ENCODE measurements at places on chromosomes 7 and 10.

DNA sequence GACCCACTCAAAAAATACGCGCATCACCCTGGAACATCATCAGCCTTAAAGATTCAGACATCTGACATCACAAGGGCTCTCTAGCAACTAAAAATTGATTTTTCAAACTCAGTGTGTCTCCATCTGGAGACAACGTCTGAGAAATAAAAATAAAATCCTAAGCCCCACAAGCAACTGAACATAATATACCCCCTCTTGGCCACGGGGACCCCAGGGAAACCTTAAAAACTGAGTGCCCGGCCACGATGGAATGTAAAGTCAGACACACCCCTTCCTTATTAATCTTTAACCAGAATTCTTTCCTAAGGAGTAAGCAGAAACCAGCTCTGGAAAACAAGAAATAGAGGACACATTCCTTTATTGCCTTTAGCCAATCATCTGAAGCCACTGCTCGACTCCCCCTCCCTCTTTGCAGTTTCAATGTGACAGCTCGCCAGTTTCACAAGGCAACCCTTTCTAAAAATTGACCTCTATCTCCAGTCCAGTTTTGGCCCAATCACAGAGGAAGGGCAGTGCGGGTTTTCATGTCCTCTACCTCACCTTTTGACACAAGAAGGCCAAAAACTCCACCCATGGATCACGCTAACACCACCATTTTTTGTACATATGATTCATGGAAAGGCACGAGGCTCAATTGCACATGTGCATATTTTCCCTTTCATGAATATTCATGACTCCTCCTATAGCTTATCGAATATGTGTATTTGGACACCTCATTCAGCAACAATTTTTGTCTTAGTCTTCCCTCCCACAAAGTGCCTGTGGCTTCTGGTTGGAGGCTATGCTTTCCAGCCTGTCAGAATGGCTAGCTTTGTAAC is 24.2 kb downstream of the IFIT3 start:
- peak; percentile 14 for DNase-seq

DNA sequence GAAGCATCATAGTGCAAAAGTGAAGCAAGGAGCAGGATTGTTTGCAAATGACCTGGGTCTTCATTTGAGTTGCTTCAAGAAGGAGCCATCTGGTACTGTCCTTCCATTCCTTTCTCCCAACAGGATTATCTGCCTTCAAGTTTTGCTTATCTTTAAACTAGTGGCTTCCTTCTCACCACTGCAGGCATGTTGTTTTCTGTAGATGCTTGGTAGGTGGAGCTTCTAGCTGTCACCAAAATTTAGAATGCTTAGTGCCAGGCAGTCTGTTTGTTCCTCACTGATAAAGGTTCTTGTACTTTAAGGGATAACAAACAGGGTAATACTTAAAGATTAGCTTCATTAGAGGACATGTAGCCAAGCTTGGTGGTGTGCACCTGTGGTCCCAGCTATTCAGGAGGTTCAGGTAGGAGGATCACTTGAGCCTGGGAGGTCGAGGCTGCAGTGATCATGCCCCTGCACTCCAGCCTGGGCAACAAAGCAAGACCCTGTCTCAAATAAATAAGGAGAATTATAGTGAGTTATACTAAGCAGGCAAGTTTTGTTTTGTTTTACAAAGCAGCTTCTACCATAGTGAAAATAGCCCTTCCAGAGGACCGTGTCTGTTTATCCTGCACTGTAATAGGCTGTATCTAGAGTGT is 5.7 kb downstream of the ARL5B start:
- DNase-seq: peak; percentile 85

- DNase-seq: peak; percentile 11
Measured at GRCh38 chr10:13567030-13567429, 19.7 kb upstream of the PRPF18 start.

DNA sequence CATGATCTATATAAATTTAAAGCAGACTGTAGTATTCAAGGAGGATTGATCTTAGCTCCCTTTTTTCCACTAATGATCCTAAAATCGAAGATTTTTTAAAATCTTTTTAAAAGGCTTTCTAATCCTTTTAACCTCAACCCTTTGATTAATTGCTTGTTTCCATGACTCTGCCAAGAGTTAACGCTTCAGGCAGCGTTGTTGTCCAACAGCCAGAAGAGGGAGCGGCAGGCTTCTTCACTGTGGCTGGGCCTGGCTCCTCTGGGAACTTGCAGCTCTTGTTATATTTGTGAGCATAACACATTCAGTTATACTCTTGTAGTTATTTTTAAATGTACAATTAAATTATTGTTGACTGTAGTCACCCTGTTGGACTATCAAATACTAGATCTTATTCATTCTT is 26.3 kb downstream of the CRCP start:
- DNase-seq: peak; percentile 12

GRCh38 chr7:139687980-139688632 is 89.7 kb downstream of the HIPK2 start:
- no peak for DNase-seq

DNA sequence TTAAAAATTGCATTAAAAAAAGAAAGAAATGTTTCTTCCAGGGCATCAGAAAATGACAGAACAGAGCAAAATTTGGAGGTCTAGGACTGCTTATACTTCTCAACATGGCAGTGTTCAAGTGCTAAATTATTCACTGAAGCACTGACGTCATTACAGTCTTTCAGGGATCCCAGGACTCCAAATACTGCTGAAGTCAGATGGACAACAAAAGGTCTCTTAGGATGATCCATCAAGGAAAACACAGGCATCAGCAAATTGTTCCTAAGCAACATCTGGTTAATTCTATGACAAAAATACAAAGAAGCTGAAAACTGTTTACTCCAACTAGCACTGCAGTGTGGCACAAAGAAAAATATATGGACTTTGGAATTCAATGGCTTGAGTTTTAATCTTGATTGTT is 52.1 kb downstream of the PDK4 start:
- no peak for DNase-seq

GRCh38 chr7:91434836-91435235 is 170.6 kb downstream of the FZD1 start:
- DNase-seq: no peak

GRCh38 chr7:4692055-4692454 is 10.0 kb downstream of the FOXK1 start:
- DNase-seq: no peak

DNA sequence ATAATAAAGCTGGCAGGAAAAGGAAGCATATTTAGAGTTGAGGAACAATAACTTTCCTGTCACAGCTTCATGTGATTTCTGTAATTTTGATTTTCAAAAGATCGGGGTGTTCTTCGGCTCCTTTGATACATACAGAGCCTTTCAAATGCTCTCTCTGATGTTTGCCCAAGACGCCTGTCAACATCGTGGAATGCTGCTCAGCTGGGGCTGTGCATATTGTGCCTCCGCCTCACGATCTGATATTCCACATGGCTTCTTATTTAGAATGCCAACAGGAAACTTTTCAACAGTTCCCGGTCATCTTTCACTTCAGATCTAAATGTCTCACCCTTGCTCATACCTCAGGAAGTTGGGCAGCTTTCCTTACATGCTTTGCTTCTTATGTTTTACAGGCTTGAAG is 7.3 kb downstream of the NPY start:
- no peak for DNase-seq

- DNase-seq: no peak
Measured at GRCh38 chr10:103767756-103768155, 87.6 kb downstream of the SH3PXD2A start.

- no peak for DNase-seq
Measured at GRCh38 chr7:45065031-45065995, 23.5 kb downstream of the NACAD start.
